GM23338 (cell line): ENCODE measurements at places on chromosomes 3 and 15. TPM values are rescaled to one million over a fixed set of nuclear protein-coding genes. Genes with fewer than 3 reads are reported as not detected.
A peak's percentile ranks its signal among the peaks of the same experiment; 100 is the strongest.

DNA sequence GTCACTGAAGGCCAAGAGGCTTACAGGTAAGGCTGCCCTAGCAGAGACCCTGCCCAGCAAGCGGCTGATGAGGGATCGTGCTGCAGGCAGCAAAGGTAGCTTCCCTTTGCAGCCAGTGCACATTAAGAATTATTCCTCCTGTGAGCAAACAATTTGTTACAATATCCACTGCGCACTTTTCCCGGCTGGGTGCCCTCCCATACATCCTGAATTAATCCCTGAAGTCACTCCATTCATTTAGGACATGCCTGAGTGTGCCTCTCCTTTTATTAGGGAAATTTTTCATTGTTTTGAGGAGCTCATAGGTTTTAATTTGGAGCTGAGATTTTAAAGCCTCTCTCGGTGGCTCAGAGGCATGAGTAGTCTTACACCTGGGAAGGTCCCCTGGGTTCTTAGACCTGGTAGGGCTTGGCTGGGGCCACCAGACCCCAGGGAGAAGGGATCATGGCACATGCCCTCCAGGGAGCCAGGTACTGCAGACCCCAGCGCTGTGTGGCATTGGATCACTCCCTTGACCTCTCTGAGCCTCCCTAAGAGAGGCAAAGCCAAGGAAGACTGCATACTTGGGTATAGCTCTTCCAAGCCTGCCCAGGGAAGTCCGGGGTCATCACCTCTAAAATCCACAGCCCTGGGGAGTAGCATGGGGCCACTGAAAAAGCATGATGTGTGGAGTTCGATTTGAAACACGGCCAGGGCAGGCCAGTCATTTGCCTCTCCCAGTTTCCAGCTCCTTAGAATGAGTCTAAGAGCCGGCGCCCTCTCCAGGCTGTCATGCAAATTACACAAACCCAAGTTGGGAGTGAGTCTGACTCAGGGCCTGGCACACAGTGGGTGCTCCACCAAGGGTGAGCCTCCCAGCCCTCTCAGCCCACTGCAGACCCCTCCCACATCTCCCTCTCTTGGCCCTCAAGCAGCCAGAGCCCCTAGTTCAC is 151.9 kb upstream of the LINGO1 start:
- H3K27me3 ChIP-seq, result no peaks in the 10 kb centered on the region
- no peak overlapping the region for H3K4me3 ChIP-seq
- peak; percentile 87 for DNase-seq
- no peaks in the 10 kb centered on the region for H3K36me3 ChIP-seq
- no peak overlapping the region for H3K27ac ChIP-seq
- H3K4me1 ChIP-seq, result peaks cover 5% of the 10 kb centered on the region

- no peak for DNase-seq
- no peaks in the 10 kb centered on the region for H3K4me1 ChIP-seq
- H3K27ac ChIP-seq, result no peak overlapping the region
- H3K27me3 ChIP-seq, result no peaks in the 10 kb centered on the region
- H3K4me3 ChIP-seq, result no peak overlapping the region
Measured at GRCh38 chr3:134824791-134825190, 29.7 kb downstream of the EPHB1 start.

RLBP1 gene
- not detected in 2 replicates for total RNA-seq

ADPGK gene
- 57.0 and 57.3 TPM in 2 replicates for total RNA-seq

GRCh38 chr3:56862352-56863062 is 60.8 kb upstream of the ARHGEF3 start:
- H3K4me3 ChIP-seq, result no peak overlapping the region
- no peaks in the 10 kb centered on the region; the same call in 1 of the 2 replicates for H3K4me1 ChIP-seq
- H3K36me3 ChIP-seq, result no peaks in the 10 kb centered on the region
- no peak for DNase-seq

DNA sequence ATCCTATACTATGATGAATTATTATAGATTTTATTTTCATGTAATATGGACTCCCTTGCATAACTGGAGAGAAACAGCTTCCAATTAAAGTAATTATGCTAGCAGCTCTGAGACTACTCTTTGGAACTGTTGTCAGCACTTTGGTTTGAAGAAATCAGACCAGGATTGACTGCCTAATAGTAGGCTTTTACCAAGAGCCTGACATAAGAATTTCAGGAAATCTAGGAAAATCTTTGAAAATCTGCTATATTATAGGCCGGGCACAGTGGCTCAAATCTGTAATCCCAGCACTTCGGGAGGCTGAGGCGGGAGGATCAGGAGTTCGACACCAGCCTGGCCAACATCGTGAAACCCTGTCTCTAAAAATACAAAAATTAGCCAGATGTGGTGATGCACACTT is 62.9 kb downstream of the ZNF609 start:
- H3K36me3 ChIP-seq, result no peaks in the 10 kb centered on the region
- no peak for DNase-seq
- H3K4me1 ChIP-seq, result peaks cover 31% of the 10 kb centered on the region
- no peaks in the 10 kb centered on the region for H3K27me3 ChIP-seq
- H3K4me3 ChIP-seq, result no peak overlapping the region

ST6GAL1 gene
- total RNA-seq, result 51.6 and 65.1 TPM in 2 replicates

- no peak for DNase-seq
- H3K27ac ChIP-seq, result no peak overlapping the region
- no peaks in the 10 kb centered on the region for H3K4me1 ChIP-seq
Measured at GRCh38 chr3:183339461-183340086, 86.5 kb downstream of the B3GNT5 start.

GRCh38 chr3:46867550-46867898 is 4.3 kb upstream of the MYL3 start:
- DNase-seq, result peak; percentile 33
- no peaks in the 10 kb centered on the region for H3K4me1 ChIP-seq
- H3K27me3 ChIP-seq, result no peaks in the 10 kb centered on the region
- no peak overlapping the region for H3K27ac ChIP-seq
- H3K36me3 ChIP-seq, result no peaks in the 10 kb centered on the region

ESYT3 gene
- 7.4 and 8.2 TPM in 2 replicates for total RNA-seq
